ENCODE measurements at places on chromosomes 16 and 17.

DNA sequence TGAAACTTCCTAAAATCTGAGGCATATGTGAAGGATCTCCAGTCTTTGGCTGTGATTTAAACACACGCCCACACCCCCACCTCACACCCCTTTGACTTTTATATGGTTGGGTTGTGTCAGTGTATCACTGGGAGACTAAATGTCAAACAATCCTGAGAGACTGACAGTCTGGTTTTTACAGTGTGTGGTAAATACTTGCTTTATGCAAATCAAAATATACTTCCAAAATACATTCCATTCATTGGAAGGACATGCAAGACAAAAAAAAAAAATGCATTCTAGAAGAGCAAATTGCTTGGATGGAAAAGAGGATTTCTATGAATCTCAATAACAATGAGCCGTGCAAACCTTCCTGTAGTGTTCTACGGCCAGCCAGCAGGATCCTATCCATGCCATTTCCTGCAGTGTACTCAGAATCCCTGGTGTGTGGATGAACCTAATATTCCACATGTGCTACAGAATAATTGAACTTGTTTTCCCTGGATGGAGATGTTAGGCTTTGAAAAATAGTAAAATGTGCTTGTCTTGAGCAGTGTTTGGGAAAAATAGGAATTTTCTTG, 602.1 kb upstream of the GOT2 start:
- DNase-seq = no peak

DNA sequence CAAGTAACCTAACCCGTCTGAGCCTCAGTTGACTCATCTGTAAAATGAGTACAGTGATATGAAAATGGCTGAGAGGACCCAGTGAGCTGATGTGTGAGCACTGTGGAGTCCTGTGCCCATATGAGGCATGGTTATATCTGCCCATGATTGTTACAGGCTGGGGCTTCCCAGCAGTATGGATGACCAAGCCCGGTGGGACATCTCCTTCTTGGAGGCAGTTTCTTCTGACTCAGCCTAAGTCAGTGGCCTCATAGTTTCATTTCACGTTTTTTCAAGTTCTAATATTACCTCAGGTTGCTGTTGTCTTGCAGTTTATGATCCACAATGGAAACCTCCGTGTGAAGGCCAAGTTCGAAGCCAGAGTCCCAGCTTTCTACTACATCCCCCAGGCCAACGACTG, 4.8 kb downstream of the ADAP2 start:
- DNase-seq = no peak

GRCh38 chr16:30368122-30368791, 2.0 kb downstream of the TBC1D10B start:
- no peak for DNase-seq

GRCh38 chr17:76700617-76701470, 9.9 kb downstream of the MXRA7 start:
- DNase-seq = peak; percentile 82

DNA sequence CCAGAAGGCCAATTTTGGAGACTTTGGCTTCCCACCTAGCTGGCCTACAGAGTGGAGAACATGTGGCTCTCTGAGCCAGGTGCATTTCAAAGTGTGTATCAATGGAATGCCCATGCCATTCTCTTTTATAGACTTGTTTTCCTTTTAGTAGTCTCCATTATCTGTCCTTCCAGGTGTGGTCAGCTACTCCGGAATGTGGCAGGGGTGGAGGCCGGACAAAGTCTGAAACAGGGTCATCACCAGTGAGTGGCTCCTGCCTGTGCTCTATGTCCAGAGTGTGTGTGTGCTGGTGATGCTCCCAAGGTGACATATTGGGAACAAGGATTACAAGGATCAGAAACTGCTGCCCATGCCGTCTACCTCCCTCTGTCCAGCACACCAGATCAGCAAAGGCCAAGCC, 3.8 kb upstream of the TMEM220 start:
- no peak for DNase-seq

All from SW480 (cell line).